ENCODE measurements at places on chromosomes 16 and 17. TPM values are rescaled to one million over a fixed set of nuclear protein-coding genes. Genes with fewer than 3 reads are reported as not detected.

CDH8 gene
- not detected for total RNA-seq

SLC22A31 gene
- not detected for total RNA-seq

OTOA gene
- total RNA-seq: under 0.01 TPM

DNA sequence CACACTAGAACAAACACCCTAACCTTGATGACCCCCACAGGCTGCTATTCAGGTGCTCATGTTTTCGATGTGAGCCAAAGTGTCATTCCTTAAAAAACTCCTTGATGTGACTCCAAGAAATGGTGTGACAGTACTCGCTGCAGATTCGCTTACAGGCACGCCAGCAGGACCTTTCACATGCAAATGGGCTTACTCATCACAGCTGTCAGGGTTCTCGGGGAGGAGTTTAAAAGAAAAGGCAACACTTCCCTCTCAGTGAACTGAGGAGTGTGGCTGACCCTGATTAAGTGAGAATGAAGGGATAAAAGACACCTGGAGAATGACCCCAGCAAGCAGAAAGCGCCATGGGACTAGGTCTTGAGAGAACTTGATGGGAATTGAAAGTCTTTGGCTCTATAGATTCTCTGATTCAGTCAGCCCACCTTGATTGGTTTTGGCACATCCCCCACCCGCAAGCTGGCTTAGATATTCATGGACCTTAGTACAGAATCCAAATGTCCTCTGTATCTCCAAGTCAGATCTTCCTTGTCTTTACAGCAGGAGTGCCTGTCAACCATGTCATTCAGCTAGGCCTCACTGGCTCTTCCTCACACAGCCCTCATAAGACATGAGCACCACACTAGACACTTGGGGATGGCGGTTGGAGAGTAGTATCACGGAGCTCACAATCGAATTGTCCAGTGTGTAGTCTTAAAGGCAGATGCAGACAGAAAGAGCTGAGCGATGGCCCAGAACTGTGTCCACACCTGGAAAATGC, 82.6 kb downstream of the HIC1 start:
- peak; percentile 31 for DNase-seq

GRCh38 chr16:84759061-84759460, 59.3 kb downstream of the USP10 start:
- DNase-seq: peak; percentile 70

GRCh38 chr16:3046641-3047386, 453 bp downstream of the MMP25 start:
- no peak for DNase-seq

DNA sequence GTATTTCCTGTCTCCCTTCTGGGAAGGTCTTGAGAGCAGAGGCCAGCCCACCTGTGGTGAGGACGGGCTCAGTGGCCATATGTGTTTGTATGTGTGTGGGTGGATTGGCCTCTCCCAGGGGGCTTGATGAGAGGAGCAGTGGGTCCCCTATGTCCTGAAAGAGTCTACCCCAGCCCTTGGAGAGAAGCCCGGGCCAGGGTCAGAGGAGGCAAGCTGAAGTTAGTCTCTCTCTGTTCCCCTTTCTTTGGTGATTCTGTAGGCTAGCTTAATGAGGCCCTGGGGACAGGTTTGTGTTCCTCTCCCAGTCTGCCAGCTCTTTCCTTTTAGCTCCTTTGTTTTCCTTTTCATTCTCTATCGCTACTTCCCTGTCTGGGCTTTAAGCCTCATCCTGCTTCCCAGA, 23.8 kb upstream of the NFATC3 start:
- no peak for DNase-seq

DNA sequence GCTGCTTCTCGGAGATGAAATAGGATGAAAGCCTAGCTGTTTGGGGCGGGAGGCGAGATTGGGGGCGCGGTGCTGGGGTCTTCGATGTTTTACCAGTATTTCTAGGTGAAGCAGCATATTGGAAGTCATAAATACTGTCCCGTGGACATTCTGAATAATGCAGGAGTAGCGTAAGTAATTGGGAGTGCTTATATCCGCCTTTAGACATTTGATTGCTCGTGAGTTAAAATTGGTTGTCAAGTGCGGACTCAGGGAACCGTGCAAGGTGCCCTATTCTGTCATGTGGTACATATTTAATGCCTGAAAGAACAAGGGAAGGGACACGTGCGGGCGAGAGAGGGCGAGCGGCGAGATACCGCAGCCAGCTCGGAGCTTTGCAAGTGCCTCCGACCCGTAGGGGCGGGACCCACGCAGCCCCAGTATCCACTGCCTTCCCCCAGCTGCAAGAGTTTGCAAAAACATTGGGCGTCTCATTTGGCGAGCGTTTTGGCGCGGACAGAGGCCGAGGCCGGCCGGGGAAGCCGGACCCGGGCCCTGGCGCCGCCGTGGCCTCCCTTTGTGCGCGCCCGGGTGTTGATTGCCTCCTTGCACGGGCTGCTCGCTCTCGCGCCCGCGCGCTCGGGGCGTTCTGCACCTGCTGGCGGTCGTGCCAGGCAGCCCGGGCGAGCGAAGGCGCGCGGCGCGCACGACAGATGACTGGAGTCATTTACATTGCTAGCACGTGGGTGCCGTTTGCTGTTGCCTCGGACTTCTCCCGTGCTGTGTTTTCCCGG, 849.8 kb upstream of the RBFOX1 start:
- DNase-seq: no peak

DNA sequence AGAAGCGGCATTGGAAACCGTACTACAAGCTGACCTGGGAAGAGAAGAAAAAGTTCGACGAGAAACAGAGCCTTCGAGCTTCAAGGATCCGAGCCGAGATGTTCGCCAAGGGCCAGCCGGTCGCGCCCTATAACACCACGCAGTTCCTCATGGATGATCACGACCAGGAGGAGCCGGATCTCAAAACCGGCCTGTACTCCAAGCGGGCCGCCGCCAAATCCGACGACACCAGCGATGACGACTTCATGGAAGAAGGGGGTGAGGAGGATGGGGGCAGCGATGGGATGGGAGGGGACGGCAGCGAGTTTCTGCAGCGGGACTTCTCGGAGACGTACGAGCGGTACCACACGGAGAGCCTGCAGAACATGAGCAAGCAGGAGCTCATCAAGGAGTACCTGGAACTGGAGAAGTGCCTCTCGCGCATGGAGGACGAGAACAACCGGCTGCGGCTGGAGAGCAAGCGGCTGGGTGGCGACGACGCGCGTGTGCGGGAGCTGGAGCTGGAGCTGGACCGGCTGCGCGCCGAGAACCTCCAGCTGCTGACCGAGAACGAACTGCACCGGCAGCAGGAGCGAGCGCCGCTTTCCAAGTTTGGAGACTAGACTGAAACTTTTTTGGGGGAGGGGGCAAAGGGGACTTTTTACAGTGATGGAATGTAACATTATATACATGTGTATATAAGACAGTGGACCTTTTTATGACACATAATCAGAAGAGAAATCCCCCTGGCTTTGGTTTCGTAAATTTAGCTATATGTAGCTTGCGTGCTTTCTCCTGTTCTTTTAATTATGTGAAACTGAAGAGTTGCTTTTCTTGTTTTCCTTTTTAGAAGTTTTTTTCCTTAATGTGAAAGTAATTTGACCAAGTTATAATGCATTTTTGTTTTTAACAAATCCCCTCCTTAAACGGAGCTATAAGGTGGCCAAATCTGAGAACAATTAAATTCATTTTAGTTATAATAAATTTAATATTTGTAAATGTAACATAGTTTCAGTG, 1.7 kb downstream of the HEXIM1 start:
- DNase-seq: no peak

DNA sequence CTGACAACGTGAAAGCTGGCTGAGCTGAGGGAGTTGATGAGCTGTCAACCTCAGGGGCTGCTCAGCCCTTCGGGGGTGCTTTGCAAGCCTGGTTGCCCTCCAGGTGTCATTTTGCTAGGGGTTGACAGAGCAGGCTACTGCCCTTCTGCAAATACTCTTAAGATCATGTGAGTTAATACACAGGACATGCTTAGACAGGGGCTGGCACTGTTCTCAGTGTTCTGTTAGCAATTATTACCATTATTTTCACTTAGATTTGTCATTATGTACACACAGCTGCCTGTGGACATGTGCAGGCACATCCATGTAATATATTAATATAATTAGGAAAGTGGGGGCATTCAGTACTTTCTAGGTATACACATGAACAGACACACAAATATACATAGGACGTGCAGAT, 554.3 kb upstream of the HSBP1 start:
- DNase-seq: no peak

DNA sequence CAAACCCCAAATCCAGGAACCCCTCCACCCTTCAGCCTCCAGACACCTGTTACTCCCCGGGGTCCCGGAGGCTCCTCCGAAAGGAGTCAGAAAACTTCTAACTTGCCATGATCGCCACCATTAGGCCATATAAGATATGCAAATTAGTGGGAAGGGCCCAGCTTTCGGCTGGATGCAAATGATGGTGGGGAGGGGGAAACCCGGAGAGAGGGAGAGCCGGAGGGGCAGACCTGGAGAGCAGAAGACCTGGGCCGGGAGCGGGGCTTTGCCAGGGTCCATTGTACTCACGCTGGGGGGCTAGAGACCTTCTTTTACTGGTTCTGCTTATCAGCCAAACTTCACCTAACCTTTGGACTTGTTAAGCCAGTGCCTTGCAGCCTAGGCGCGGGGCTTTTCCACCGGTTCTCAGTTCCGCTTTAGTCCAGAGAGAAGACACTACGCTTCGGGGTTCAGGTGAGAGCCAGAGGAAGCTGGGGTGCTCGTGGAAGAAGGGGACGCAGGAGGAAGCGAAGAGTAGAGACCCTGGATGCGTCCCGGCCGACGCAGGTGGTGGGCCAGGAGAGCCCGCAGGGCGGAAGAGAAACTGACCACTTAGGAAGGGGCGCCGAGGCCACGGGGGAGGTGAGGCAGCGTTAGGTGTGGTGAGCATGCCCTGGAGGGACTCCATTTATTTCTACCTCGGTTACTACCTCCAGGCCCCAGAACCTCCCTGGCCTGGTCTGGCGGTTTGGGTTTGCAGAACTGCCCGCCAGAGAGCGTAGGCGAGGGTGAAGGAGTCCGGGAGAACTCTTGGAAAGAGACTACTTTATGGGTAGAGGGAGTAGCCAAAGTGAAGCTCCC, at the start of gene HNF1B:
TSS of gene HNF1B (minus strand) at position 99 of the 840 bp plus-strand sequence. CDS start 175 bp downstream, outside the sequence.
- DNase-seq: no peak

All from dermis microvascular lymphatic vessel endothelial cell (primary cell).